ENCODE measurements at places on chromosomes 5 and 9. TPM values are rescaled to one million over a fixed set of nuclear protein-coding genes. Genes with fewer than 3 reads are reported as not detected.

Gene NDUFAF2
- 64.5 TPM for total RNA-seq

Gene NACC2
- total RNA-seq: 38.1 TPM

Gene FIBCD1
- total RNA-seq: 25.1 TPM

Gene GPRIN1
- 9.2 TPM for total RNA-seq

Gene HAVCR1
- 30.4 TPM for total RNA-seq

Gene IL4
- not detected for total RNA-seq

Gene TMEM232
- 0.10 TPM for total RNA-seq

Gene SLC44A1
- total RNA-seq: 28.0 TPM

Data from A549 treated with AZD2906 at 1 μM for 4 hours (cell line).